Endothelial cell of umbilical vein (primary cell): ENCODE measurements at places on chromosomes 2 and 18. TPM values are rescaled to one million over a fixed set of nuclear protein-coding genes. Genes with fewer than 3 reads are reported as not detected.

DPP4 gene
- total RNA-seq, result 3.0 and 6.2 TPM in 2 replicates

TCF23 gene
- total RNA-seq, result not detected in 2 replicates

SLC19A3 gene
- not detected in 2 replicates for total RNA-seq

DAW1 gene
- 2.0 and 3.2 TPM in 2 replicates for total RNA-seq

MRPL33 gene
- 96.7 and 97.4 TPM in 2 replicates for total RNA-seq

CYP27A1 gene
- total RNA-seq, result 12.6 and 15.1 TPM in 2 replicates

PRSS56 gene
- not detected in 2 replicates for total RNA-seq

UCN gene
- 0.75 TPM in 1 of 2 replicates, not detected in the other for total RNA-seq

RGPD3 gene
- not detected in 2 replicates for total RNA-seq

PJVK gene
- 1.4 and 1.8 TPM in 2 replicates for total RNA-seq

RIF1 gene
- total RNA-seq, result 43.7 and 55.3 TPM in 2 replicates

SNED1 gene
- total RNA-seq, result 17.2 and 22.1 TPM in 2 replicates

HEATR5B gene
- total RNA-seq, result 19.4 and 22.5 TPM in 2 replicates

NT5C1B gene
- total RNA-seq, result not detected in 2 replicates

SPP2 gene
- not detected in 2 replicates for total RNA-seq

FBXO36 gene
- 0.53 and 1.1 TPM in 2 replicates for total RNA-seq

C1QL2 gene
- total RNA-seq, result not detected in 2 replicates

COL4A3 gene
- total RNA-seq, result not detected in 2 replicates

TFPI gene
- total RNA-seq, result 266 and 286 TPM in 2 replicates

FSHR gene
- not detected in 2 replicates for total RNA-seq

CLASP1 gene
- 54.8 and 57.9 TPM in 2 replicates for total RNA-seq

TLX2 gene
- not detected in 2 replicates for total RNA-seq

IL36B gene
- total RNA-seq, result not detected in 2 replicates

ADAM17 gene
- total RNA-seq, result 52.9 and 57.1 TPM in 2 replicates

CPO gene
- not detected in 2 replicates for total RNA-seq

CRYGD gene
- not detected in 2 replicates for total RNA-seq

ACVR1 gene
- total RNA-seq, result 33.6 and 38.3 TPM in 2 replicates

MC4R gene
- total RNA-seq, result not detected in 2 replicates

GREB1 gene
- 0.23 and 0.58 TPM in 2 replicates for total RNA-seq

SKOR2 gene
- not detected in 2 replicates for total RNA-seq

TRPM8 gene
- not detected in 2 replicates for total RNA-seq

EN1 gene
- total RNA-seq, result not detected in 2 replicates

EPHA4 gene
- 17.4 and 19.8 TPM in 2 replicates for total RNA-seq

SULT1C4 gene
- 28.2 and 29.3 TPM in 2 replicates for total RNA-seq

CEP192 gene
- 22.7 and 22.9 TPM in 2 replicates for total RNA-seq

TXNDC2 gene
- not detected in 2 replicates for total RNA-seq

DCC gene
- total RNA-seq, result not detected in 2 replicates

APCDD1 gene
- 0.35 and 0.95 TPM in 2 replicates for total RNA-seq
